ENCODE measurements at places on chromosomes 5 and 9.

DNA sequence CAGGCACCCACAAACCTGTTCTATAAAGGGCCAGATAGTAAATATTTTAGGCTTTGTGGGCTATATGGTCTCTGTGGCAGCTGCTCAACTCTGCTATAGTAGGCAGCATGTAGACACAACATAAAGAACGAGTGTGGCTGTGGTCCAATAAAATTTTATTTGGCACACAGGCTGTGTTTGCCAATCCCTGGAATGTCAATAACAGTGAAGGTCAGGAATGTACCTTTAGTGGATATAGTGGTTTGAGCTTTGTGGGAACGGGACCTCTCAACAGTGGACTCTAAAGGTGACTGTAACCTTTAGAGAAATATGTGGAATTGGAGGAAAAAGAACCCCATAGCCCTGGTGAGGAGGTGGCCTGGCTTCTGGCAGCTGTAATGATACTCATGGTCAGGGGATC lies 145.2 kb downstream of the MAST4 start:
- DNase-seq: no peak

GRCh38 chr9:111604054-111604615 lies 4.7 kb upstream of the PTGR1 start:
- no peak for DNase-seq

DNA sequence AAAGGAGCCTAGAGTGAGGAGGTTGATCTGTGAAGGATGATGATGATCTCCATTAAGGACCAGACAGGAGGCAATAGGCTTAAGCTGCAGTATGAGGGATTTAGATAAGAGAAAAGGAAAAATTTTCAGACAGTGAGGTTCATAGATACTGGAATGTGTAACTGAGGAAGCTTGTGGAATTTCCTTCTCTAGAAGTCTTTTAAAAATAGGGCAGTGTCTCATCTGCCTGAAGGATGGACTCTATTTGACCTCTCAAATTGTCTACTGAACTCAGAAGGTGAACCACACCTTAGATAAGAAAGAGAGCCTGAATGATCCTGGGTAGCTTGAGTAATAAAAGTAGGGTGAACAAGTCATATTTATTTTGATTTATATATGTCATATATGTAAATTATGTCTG lies 148.2 kb upstream of the CDKN2B start:
- DNase-seq: no peak

GRCh38 chr9:70297141-70297540 lies 38.4 kb downstream of the SMC5 start:
- DNase-seq: no peak

DNA sequence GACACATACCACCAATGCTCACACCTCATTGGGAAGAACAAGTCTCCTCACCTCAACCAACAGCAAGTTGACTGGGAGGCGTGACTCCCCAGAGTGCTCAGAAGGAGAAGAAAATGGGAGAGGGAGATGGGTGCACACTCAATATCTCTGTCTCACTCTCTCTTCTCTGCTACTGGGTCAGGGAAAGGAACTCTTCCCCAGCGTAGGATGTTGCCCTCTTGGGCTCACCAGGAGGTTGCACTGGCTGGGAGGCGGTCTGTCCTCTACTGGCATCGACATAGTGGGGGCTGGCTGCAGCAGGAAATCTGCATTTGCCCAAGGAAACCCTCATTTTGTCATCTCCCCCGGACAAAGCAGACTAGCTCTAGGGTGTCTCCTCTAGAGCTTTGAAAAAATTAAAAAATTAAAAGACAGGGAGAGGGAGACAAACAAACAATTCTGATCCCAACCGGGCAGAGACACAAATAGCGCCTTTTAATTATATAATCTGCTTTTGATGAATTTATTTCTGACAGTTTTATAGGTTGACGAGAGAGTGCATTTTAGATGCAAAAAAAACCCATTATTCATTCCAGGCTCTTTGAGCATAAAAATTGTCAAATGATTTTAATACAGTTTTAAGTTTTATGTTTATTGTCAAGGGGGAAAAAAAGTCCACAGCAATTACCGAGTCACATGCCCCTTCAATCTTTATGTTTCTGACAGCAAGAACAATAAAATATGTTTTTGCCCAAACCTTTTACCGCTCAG lies 179.3 kb upstream of the MVB12B start:
- peak; percentile 34 for DNase-seq

GRCh38 chr9:114652776-114653555 lies 4.6 kb downstream of the TEX53 start:
- DNase-seq: no peak

DNA sequence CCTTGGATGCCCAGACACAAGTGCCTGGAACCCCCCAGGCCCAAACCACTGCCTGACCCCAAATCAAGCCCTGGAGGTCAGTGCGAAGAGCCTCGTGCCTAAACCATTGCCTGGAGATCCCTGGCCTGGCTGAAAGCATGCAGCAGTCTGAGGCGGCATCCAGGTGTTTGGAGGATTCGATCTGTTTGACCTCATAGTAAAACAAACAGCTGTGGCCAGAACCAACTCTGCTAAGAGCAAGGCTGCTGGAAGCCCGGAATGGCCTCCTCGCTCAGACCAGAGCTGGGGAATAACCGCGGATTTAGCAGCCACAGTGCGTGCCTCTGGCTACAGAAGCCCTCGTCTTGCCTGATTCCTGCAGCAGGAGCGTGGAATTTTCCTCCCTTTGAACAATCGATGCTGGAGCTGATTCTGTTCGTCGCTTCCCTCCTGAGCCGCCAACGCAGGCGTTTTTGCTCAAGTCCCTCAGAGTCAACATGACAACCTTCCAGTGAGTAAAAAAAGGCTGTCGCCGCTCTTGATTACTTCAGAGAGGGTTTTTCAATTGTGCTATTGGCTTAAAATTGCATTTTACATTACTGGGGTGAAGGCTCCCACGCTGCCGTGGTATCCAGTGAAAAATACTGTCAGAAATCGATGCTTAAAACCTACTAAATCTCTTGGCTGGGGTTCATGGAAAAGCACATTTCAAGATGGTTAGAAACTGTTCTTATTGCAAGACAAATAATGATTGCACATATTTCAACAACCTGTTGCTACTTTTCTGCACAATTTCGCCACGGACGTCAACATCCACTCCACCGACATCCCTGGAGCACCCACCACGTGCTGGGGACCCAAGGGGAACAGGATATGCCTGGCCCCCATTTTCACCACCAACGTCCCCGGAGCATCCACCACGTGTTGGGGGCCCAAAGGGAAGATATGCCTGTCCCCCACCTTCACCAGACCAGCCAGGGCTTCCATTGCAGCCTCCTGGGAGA lies 190.0 kb downstream of the OLFM1 start:
- DNase-seq: no peak

DNA sequence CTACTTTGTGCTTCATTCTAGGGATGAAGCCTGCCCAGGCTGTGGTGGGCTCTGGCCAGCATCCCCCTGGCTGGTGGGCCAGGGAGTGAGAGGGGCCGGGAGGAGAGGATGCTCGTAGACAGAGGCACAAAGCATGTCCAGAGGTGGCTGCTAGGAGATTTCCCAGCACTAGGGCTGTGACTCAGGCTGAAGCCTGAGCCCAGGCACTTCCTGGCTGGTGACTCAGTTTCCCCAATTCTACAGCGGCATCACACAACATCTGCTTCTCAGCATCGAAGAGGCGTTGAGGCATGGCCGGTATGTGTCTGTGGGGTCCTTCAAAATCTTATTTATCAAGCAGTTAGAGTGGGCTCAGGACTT lies 55.6 kb downstream of the DUSP1 start:
- DNase-seq: no peak

GRCh38 chr9:87180841-87181240 lies 233.5 kb upstream of the GAS1 start:
- no peak for DNase-seq
